ENCODE measurements at places on chromosomes 4 and X. TPM values are rescaled to one million over a fixed set of nuclear protein-coding genes. Genes with fewer than 3 reads are reported as not detected.

The IL15 gene
- total RNA-seq = 0.65 TPM

- DNase-seq = no peak
- H3K4me3 ChIP-seq = no peak overlapping the region
- H3K36me3 ChIP-seq = no peaks in the 10 kb centered on the region
- H3K4me1 ChIP-seq = peaks cover 13% of the 10 kb centered on the region
- no peak overlapping the region for H3K27ac ChIP-seq
Observed at GRCh38 chr4:139973015-139973414, 181.0 kb downstream of the MAML3 start.

The DIPK2B gene
- not detected for total RNA-seq

The F8A3 gene
- 11.0 TPM for total RNA-seq

GRCh38 chrX:45472968-45473367, 272.3 kb upstream of the DIPK2B start:
- no peak for DNase-seq
- no peak overlapping the region for H3K4me3 ChIP-seq
- H3K27ac ChIP-seq = no peak overlapping the region
- H3K36me3 ChIP-seq = no peaks in the 10 kb centered on the region
- H3K4me1 ChIP-seq = no peaks in the 10 kb centered on the region

Data from activated CD8-positive, alpha-beta T cell treated with anti-CD3 and anti-CD28 coated beads for 36 hours (primary cell).